ENCODE measurements at places on chromosomes 2 and 18.

GRCh38 chr2:2642906-2643890 is 312.1 kb upstream of the MYT1L start:
- DNase-seq = no peak

GRCh38 chr2:60976875-60977561 is 40.5 kb upstream of the PEX13 start:
- DNase-seq = no peak

DNA sequence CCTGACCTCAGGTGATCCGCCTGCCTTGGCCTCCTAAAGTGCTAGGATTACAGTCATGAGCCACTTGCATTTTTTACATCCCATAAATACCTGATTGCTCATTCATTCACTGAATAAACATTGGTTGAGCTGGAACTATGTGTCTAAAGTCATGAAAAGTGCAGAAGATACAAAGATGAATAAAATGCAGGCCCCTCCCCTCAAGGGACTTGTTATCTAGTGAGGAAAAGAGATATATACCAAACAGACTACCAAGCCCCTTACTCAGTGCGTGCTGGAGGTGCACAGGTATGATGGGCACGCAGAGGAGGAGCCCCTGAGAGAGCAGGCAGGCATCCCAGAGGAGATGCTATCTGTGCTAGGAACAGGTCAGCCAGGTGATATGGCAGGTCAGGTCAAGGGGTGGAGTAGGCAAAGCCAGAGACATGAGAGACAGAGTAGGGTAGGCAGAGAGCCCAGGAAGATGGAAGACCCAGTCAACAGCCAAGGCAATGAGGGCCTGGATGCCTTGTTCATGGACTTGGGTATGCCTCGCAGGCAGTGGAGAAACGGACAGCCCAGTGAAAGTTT is 7.7 kb downstream of the FHL2 start:
- DNase-seq = no peak

DNA sequence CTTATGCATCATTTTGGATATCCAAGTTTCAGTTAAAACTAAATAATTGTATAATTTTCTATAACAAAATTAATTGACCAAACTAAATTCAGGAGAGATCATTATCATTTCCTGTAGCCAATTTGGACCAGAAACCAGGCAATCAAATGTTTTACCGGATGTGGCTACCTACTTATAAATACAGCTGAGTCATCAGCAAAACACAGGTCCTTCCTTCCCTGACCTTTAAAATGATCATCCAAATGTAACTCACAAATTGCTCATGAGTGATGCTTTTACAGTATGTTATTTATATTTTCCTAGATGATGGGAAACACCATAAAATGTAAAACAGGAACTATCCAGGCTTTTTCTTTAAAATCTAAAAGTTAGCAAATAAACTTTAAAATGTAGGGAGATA is 133.7 kb downstream of the CBLN2 start:
- DNase-seq = no peak

- no peak for DNase-seq
Observed at GRCh38 chr2:96772903-96773671, 12.4 kb downstream of the CNNM4 start.

DNA sequence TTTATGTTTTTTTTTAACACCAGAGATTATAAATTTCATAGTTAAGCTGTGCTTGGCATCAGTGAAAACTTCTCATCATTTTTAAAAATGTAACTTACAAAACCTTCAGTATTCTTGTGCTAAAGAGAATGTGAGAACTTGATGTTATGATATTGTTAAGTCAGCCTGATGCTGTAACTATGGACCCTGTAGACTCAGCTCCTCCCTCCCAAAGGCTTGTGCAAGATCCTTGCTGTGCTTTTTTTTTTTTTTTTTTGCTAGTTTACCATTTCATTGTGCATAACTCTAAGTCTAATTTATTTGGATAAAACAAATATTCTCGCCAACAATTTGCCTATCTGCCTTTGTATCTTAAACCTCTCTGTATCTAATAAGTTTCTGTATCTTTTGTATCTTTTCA is 12.9 kb upstream of the TFPI start:
- no peak for DNase-seq

- DNase-seq = peak; percentile 52
Observed at GRCh38 chr2:133734716-133735495, 166.6 kb upstream of the NCKAP5 start.

GRCh38 chr2:203574824-203575223 is 39.7 kb upstream of the RAPH1 start:
- DNase-seq = no peak

- DNase-seq = no peak
Observed at GRCh38 chr2:136468799-136469369, 296.5 kb upstream of the THSD7B start.

- DNase-seq = no peak
Observed at GRCh38 chr2:22952656-22953225, 432.2 kb upstream of the KLHL29 start.

DNA sequence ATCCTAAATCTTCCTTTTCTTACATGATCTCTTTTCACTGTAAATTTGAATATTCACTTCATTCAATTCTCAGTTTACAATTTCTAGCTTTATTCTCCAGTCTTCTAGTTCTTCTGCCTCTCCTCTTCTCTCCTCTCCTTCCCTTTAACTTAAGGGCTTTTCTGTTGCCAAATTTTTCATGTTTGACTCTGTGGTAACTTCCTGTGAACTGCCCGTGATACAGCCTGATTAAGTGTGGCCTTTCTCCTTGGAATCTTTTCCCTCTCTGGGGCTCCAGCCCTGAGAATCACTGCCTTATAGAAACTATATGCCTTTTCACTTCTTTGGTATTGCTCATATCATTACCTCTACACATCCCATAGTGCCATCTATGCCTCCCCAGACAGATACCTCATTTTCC is 1923.8 kb upstream of the CELF4 start:
- no peak for DNase-seq

DNA sequence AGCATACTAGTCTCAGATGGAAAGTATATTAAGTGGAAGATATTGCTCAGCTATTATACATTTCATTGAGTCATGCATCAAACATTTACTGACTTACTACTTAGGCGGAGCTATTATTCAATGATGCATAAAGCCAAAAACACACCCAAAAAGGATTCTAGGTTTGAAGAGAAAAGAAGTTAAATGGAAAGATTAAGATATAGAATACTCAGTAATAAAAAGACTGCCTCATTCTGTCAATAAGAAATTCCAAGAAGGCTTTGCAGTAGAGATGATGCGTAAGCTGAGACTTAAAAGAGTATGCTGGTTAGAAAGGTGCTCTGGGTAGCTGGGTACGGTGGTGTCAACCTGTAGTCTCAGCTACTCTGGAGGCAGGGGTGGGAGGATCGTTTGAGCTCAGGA is 27.6 kb downstream of the STK17B start:
- DNase-seq = no peak

All from astrocyte of the cerebellum (primary cell).